Activated CD8-positive, alpha-beta memory T cell treated with anti-CD3 and anti-CD28 coated beads, Interleukin-2, amount 10 ng/mL, durations not matched to agents 7 days and 5 days (primary cell): ENCODE measurements at places on chromosomes 7 and 10. TPM values are rescaled to one million over a fixed set of nuclear protein-coding genes. Genes with fewer than 3 reads are reported as not detected.

ZPBP gene
- total RNA-seq, result not detected

GRCh38 chr10:129764011-129764900 is 199.8 kb downstream of the EBF3 start:
- peak; percentile 23 for DNase-seq

DNA sequence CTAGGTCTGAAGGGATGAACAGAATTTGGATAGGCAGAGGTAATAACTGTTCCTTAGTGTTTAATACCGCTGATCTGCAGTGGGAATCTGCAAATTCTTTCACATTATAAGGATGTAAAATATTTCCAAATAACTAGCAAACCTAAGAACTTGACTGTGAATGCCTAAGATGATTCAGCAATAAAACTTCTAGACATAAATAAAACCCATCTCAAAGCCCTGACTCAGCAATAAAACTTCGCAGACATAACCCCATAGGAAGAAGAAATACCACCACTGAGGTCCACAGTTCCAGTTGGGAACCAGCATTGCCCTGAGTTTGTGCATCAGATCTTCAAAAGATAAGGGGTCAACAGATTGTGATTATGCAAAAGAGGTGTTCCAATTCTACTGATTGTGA is 354.2 kb downstream of the GFRA1 start:
- DNase-seq, result no peak

- no peak for DNase-seq
Measured at GRCh38 chr7:13749636-13750035, 239.8 kb downstream of the ETV1 start.

- no peak for DNase-seq
Measured at GRCh38 chr7:43727494-43727893, 1.8 kb downstream of the COA1 start.

VCL gene
- total RNA-seq, result 28.4 TPM

JCAD gene
- 0.16 TPM for total RNA-seq

PRLHR gene
- total RNA-seq, result not detected

GRCh38 chr10:78341953-78342614 is 308.4 kb downstream of the RPS24 start:
- DNase-seq, result peak; percentile 34

DNA sequence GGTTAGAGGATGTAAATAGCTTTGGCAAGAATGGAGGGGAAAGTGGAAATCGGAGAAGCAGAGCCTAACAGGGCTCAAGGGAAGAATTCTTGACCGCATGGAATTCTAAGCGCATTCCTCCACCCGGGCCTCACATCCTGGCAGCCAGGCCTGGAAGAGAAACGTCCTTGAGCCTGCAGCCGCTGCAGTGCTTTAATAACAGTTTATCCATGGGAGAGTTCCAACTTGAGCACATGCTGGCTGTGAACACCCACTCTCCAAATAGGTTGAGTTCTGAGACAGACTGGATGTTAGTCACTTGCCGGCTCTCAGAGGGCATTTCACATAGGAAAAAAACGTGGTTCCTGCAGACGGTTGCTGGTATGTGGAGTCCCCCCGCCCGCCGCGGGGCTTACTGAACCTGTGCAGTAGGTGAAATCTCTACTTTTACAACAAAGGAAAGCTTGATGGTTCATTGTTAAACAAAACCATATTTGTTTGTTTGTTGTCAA is 61.4 kb upstream of the STEAP1B start:
- peak; percentile 11 for DNase-seq

INSYN2A gene
- total RNA-seq, result not detected

SOSTDC1 gene
- total RNA-seq, result not detected

- no peak for DNase-seq
Measured at GRCh38 chr10:71995887-71996575, 31.8 kb downstream of the CHST3 start.

SRRM3 gene
- total RNA-seq, result not detected

GRCh38 chr10:102598243-102598642 is 46.0 kb upstream of the TRIM8 start:
- DNase-seq, result no peak

MUC12 gene
- 0.68 TPM for total RNA-seq

DNA sequence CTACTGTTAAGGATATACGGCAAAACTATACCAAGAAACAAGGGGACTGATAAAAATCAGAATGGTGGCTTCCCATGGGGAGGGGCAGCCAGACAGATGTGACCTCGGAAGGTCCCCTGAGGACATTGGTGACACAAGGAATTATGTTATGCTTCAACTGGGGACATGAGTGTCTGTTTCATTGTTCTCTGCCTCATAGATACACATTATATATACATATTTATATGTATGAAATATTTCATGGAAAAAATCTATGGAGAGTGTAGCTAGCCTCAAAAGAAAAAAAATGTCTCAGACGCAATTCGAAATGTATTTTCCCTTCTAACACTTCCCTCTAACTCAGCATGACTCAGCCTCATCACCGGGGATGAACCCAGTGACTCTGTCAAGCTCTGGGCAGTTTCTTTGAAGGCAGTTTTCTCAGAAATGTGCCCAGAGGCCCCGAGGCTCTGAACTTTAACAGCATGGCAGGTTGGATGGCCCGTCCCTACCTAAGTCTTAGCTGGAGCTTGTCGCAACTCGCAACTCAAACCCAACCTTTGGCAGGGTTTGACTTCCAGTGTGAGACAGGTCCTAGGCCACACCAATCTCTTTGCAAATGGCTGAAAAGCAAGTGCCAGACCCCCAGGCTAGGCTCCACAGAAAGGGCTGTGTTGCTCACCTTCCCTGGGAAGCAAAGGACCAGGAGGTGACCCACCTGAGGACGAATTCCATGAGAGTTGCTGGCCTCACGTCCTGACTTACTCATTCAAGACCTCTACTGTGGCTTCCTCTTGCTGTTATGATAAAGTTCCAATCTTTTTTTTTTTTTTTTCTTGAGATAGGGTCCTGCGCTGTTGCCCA is 86.9 kb downstream of the CARD11 start:
- peak; percentile 82 for DNase-seq

DNA sequence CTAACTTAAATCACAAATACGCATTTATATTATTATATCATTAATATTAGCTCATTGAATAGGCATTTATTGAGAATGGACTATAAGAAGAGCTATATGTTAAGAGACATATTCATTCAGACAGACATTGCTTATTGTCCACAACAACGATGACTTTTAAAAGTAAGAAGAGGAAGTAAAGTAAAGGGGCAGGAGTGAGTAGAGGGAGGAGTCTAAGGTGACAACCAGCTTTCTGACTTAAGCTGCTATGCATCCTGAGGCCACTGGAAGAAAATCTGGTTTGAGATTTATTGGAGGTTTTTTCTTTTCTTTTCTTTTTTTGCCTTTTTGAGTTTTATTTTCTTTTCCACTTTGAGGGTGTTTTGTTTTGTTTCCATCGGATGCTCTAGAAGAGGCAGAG is 723.5 kb downstream of the GRM8 start:
- DNase-seq, result no peak

DNA sequence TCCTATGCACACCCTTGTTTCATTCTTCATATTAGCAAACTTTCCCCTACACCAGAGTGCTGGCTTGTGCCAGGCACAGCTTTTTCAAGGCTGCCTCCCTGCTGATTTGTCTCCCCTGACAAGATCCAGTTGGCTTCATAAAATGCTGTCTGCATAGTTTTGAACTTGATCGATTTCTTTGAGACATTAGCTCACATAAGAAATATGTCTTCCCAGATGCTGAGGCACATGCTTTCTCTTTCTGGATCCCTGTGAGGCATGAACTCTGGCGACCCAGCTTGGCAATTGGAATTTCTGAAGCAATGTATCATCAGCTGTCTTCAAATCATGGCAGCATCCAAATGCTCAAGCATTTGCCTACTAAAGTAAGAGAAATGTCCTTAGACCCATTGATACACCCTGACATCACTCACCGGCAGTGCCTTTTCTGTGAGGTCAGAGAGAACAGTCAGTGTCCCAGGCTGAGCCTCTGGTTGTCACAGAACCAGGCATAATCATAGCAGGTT is 616.4 kb upstream of the GHITM start:
- DNase-seq, result no peak

GRCh38 chr7:138565451-138566114 is 105.5 kb downstream of the TRIM24 start:
- no peak for DNase-seq

ITPRID1 gene
- total RNA-seq, result not detected

DNA sequence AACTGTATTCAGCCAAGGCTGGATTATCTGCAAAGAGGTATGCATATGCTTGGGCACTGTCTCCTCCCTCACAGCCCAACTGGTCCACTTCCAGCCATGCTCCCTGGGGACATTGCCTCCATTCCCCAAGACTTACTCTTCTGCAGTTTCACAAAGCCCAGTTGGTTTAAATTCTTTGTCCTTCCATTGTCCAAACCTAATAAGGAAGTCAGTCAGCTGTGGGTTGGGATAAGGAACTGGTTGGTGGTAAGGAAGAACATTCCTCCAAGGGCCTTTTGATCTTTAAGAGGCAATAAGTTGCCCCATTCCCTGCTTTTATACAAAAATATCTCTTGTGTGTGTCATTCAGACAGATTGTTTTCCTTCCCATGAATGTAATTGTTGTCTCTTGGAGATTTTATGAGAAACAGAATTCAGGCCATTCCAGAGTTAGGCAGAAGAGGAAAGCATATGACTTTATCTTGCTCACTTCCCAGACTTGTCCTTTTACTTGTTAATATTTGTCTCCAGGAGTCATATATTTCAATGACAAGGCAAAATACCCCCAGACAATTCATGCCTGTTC is 673.7 kb downstream of the SUGCT start:
- DNase-seq, result no peak

AQP1 gene
- total RNA-seq, result not detected

- DNase-seq, result no peak
Measured at GRCh38 chr10:45354261-45354660, 19.8 kb upstream of the ALOX5 start.

GATA3 gene
- 83.4 TPM for total RNA-seq

DNA sequence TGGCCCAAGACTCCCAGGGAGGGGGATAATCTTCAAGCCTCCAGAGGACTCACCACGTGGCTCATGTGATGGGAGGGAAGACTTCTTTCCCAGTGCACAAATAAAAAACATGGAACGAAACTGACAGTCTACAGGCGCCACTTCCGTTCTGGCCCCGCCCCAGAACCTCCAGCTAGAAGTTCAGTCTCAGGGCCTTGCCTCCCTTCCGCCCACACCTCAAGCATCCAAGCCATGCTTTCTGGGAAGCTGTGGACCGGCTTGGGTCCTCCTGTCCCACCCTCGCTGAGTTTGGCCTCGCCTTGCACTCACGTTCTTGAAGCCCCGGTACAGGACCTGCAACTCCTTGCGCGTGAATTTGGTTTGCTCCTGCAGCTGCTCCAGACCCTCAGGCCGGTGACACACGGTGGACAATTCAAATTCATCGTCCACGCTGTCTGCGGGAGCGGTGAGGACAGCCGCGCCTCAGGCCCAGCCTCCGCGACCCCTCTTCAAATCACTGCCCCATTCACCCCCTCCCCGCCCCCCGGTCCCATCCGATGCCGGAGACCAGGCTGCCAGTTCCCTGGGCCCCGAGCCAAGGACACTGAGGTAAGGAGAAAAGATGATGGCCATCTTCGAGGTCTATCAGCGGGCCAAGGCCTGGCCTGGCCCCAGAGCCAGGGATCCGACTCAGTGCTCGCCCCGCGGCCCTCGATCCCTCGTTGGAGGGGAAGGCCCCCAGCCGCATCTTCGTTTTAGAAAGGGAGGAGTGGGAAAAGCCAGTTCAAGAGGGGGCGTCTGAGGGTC is 10.7 kb upstream of the OGA start:
- no peak for DNase-seq

A1CF gene
- total RNA-seq, result not detected

POLR2J gene
- 52.9 TPM for total RNA-seq

REEP3 gene
- 27.2 TPM for total RNA-seq

DNA sequence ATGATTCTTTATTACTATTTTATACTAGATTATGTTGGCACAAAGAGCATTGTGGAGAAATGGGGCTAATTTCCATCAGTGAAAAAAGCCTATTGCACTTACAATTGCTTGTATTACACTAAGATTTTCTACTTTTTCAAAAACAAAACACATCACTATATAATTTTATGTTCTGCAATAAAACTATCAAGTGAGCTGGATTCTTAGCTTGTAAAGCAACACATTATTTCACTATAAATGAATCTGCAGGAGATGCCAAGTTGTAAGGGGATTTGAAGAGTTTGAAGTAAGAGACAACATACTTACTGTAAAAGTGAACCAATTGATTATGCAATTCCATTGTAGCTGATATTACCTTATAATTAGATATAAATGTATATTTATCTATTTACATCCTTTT is 333.3 kb upstream of the SEMA3D start:
- no peak for DNase-seq

- no peak for DNase-seq
Measured at GRCh38 chr10:71687077-71687476, 32.5 kb downstream of the C10orf105 start.

DNA sequence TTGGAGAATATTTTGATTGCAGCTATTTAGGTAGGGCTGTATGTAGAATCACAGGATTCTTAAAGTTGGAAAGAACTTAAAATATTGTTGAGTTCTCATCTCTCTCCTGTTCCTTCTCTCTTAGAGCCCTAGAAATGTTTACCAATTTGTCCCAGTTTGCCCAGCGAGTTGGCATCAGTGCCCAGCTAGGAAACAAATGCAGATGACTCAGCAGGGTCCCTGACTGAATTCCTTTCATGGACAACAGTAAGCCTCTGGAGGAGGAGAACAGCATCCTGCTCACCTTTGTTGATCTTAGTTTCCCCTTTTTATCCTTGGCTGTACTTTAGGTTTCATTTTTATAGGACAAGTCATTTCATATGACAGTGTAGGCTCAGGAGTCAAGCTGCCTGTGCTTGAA is 89.3 kb downstream of the SEC23IP start:
- no peak for DNase-seq

SCIN gene
- total RNA-seq, result 1.0 TPM

DNA sequence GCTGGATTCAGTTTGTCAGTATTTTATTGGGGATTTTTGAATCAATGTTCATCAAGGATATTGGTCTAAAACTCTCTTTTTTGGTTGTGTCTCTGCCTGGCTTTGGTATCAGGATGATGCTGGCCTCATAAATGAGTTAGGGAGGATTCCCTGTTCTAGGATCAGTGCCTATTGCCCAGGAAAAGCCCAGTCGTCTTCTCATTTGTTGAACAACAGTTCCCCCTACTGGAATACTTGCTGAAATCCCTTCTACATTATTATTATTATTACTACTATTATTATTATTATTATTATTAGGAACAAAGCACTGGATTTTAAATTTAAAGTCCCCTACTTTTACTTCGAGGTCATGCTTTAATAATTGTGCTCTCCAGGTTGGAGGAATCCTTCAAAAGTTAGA is 528.9 kb downstream of the MAGI2 start:
- DNase-seq, result no peak

GRCh38 chr7:147136352-147136751 is 1019.8 kb downstream of the CNTNAP2 start:
- DNase-seq, result no peak

- DNase-seq, result no peak
Measured at GRCh38 chr7:156480671-156481070, 159.9 kb upstream of the RNF32 start.

DNA sequence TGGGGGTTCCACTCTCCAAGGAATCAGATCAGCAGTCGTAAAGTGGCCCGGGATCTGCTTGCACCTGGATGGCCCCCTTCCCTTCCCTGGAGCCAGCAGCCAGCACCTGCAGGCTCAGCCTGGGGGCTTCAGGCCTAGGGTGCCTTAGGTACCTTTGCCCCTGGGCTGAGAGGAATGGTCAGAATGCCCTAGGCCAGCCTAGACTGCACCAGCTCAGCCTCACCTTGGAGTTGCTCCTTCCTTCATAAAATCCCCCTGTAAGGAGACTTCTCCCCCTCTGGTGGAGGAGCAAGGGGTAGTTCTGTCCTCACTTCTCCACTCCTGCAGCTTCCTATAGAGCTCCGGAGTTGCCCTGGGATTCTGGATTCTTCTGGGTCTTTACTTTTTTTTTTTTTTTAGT is 32.4 kb upstream of the LBX1 start:
- no peak for DNase-seq

- peak; percentile 36 for DNase-seq
Measured at GRCh38 chr7:2165610-2166594, 66.8 kb downstream of the MAD1L1 start.

MKX gene
- not detected for total RNA-seq
